LHCN-M2 (cell line): ENCODE measurements at places on chromosomes 4 and X. TPM values are rescaled to one million over a fixed set of nuclear protein-coding genes. Genes with fewer than 3 reads are reported as not detected.
A peak's percentile ranks its signal among the peaks of the same experiment; 100 is the strongest.

The GIMD1 gene
- not detected in 2 replicates for total RNA-seq

The FAM193A gene
- total RNA-seq: 12.1 and 14.9 TPM in 2 replicates

- DNase-seq: no peak
These were observed 12.0 kb downstream of the SPRY1 start for GRCh38 chr4:123408471-123409084.

DNA sequence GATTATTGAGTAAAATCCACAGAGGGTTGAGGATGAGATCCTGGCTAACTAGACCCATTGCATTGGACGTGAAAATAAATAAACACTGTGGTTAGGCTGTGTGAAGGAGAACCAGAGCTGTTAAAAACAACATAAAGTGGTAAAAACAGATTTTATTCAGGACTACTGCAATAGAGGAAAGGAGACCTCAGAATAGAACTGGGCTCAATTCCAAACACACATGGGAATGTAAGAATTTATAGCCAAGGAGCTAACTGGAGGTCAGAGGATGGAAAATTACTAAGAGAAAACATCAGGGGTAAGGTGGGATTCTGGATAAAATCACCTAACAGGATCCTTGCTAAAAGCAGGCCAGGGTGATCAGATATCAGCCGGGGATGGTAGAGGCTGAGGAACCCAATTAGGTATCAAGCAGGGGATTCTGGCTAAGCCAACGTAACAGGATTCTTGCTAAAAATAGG, 112.4 kb downstream of the RNF150 start:
- DNase-seq: no peak

The CDX4 gene
- total RNA-seq: not detected in 2 replicates

The REPS2 gene
- 1.7 and 3.7 TPM in 2 replicates for total RNA-seq

- DNase-seq: no peak
These were observed 162.2 kb upstream of the S100G start for GRCh38 chrX:16487620-16488385.

DNA sequence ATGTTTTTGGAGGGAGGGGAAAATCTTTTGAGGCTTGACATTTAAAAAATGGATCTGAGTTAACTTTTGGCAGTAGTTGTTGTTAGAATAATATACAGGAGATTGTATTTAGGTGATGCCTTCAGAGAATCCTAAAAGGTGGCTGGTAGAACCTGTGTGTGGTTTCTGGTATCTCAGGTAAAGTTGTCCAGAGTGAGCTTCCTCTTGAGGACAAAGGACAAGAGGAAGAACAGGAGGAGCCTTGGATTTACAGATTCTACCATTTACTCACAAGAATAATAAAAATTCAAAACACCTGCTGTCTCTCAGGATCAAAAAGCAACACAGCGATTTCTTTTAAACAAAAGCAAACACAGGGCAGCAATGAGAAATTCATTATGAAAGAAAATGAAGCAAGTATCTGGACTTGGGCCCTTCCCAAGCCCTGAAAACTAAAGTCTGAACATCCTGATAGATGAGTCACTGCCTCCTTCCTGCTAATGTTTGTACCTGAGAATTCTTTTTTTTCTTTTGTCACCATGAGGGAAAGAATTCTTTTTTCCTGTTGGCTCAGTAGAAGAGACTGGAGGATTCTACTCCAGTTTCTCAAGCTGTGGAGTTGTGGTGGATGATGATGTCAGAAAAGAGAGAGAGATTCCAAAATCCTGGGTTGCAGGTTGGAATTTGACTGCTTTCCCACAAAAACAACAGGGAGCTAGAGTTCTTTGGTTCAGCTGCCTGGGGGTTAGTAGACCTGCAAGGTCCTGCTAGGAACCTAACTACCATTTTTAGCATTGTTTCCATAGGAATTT, 31.5 kb upstream of the RAPGEF2 start:
- DNase-seq: peak; percentile 66
